ENCODE measurements at places on chromosomes 3 and 15. TPM values are rescaled to one million over a fixed set of nuclear protein-coding genes. Genes with fewer than 3 reads are reported as not detected.

The HERC2 gene
- 18.6 TPM for total RNA-seq

The HDGFL3 gene
- 14.6 TPM for total RNA-seq

The MNS1 gene
- 0.72 TPM for total RNA-seq

The LRRIQ4 gene
- not detected for total RNA-seq

The PLCL2 gene
- total RNA-seq, result 4.9 TPM

The HES1 gene
- 24.1 TPM for total RNA-seq

The WDR53 gene
- total RNA-seq, result 2.0 TPM
